Stimulated activated CD4-positive, alpha-beta T cell treated with anti-CD3 and anti-CD28 coated beads, Interleukin-1b, Interleukin-23, amount 100 ng/mL, for 1 hour (primary cell): ENCODE measurements at places on chromosomes 6 and 20.

DNA sequence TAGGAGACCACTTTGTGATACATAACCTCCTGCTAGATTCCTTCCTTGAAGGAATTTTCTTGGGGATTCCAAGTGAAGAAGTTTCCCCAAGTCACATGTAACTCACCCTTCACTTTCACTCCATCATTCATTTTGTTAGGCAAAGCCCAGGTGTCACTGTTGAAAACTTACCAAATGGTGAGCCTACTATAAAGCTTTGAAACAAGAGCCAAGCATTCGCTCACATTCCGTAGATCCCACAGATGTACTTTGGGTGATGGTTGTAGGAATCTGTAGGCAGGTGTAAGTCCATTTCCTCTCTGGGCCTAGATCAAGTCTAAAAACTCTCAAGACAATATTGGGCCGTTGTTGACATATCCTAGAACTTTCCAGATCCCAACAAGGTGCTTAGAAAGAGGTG, 74.1 kb downstream of the PRDM1 start:
- no peak for DNase-seq

GRCh38 chr6:32885698-32886286, 31.8 kb downstream of the PSMB9 start:
- DNase-seq, result no peak

GRCh38 chr6:12022953-12023388, 10.9 kb downstream of the HIVEP1 start:
- DNase-seq, result no peak

- DNase-seq, result no peak
These were observed 28.6 kb downstream of the RALY start for GRCh38 chr20:34022151-34022838.

- DNase-seq, result no peak
These were observed 123.5 kb upstream of the CST7 start for GRCh38 chr20:24825591-24825990.

GRCh38 chr20:8749986-8750385, 318.9 kb upstream of the PLCB4 start:
- DNase-seq, result no peak

DNA sequence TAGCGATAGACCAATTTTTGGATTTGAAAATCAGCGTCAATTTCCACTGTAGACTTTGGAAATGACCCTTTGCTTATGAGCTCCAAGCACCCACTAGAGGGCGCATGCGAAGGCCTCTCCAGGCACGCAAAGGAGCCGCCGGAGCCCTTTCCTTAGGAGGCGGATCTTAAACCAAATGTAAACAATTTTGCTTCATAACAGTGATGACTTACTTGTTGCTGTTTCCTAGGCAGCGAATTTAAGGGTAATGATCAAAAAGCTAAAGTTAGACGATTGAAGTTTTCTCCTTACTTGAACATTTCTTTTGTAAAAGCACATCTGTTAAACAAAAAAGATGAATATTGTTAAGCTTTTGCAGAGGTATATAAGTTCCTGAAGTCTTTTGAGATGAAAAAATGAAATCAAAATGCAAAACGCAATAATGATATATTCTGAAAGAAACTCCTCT, 29.2 kb upstream of the EXOC2 start:
- DNase-seq, result peak; percentile 56

- no peak for DNase-seq
These were observed 34.5 kb downstream of the IL20RA start for GRCh38 chr6:137010128-137010718.

DNA sequence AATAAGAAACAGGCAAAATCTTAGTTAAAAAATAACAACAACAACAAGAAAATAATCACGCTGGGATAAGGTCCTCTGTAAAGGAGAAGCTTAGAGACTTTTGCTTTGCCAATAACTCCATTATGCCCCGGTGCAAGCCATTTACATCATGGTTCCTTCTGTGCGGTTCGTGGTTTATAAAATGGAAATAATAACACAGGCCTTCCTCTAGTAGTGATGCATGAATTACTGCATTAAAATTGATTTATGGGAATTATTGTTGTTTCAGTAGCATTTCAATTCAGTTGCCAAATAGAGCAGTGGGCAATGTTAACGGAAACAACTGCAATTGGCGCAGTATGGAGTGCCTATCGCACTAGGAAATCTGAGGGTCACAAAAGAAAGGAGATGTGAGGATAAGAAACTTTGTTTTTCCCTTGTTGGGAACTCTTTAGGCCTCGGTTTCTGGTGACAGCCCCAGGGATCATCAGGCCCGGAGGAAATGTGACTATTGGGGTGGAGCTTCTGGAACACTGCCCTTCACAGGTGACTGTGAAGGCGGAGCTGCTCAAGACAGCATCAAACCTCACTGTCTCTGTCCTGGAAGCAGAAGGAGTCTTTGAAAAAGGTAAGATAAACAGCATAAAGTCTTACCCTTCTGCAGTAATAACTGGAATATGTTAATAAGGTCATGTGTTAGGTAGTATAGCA, 1.1 kb downstream of the CD109 start:
- DNase-seq, result no peak

DNA sequence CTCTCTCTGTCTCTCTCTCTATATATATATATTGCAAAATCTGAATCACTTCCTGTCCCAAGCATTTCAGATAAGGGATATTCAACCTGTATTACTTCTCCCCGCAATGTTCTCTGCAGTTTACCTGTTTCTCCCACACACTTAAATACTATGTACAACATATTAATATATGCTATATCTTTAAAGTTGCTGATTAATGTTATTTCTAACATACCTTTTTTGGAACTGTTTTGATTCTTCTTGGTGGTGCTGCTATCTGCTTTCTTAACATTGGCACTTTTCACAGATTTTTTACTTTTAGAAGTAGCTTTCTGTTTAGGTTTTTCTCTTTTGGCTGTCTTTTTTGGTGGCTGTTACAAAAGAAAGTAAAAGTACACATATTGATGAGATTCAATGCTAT, 27.2 kb downstream of the DEK start:
- no peak for DNase-seq

- DNase-seq, result no peak
These were observed 17.3 kb downstream of the FKBP1A start for GRCh38 chr20:1375515-1375914.

DNA sequence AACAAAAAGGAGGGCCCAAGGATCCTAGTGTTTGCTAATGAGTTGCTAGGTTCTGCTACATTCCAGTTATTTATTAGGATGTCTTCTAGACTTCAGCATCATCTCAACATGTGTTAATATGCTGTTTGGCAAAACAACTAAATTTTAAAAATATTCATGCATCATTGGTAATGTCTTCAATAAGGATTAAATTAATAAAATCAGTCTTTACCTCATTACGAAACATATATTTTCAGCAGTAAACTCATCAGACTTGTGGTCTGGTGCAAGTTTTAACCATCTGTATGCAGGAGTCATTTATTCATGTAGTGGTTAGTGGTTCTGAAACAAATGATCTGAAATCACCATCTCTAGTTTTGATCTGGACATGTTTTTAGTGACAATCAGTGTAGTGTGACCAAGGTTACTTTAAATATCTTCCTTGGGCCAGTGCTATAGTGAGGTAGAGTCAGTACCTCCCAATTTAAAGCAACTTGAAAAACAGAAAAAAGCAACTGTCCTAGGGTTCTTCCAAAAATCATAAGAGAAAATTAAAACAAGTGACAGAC, 85.0 kb upstream of the KCNK16 start:
- DNase-seq, result no peak

GRCh38 chr20:30500829-30501440, 756.5 kb upstream of the DEFB115 start:
- DNase-seq, result no peak

- DNase-seq, result no peak
These were observed 75.2 kb downstream of the WDR27 start for GRCh38 chr6:169626649-169627048.

- DNase-seq, result no peak
These were observed 786.1 kb downstream of the TFAP2A start for GRCh38 chr6:9628819-9629218.

- DNase-seq, result no peak
These were observed 21.8 kb downstream of the CDC5L start for GRCh38 chr6:44409207-44409794.

DNA sequence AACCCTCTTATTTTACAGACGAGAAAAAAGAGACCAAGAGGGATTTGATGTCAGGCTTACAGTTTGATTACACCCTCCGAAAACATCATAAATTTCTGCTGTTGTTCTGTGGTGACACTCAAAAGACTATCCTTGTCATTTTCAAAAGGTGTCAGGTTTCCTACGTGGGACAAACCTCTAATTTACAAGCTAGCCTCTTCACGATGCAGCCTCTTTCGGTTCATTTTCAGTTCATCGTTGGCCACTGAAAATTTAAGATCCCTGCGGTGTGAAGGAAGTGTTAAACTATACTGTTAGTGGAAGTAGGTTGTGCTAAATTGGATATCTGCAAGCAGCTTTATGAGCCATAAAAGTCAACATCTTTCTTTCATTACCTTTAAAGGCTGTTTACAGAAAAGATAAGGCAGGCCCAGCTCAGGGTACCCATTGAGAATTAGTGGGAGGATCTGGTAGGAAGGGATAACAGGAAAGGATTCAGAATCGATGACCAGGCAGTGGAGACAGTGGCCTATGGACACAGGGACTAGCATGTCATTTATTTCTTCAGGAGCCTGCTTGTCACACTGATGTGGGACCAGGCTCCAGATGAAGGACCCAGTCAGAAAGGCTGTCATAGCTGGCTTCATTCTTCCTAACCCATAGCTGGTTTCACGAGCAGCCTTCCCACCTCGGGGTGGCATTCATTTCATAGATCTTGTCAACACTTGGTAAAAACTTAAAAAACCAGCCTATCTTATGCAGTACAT, 329.1 kb upstream of the SOX4 start:
- no peak for DNase-seq

- DNase-seq, result peak; percentile 71
These were observed at the start of gene ZNF341 for GRCh38 chr20:33731693-33732165. ZNF341 (plus strand) TSS chr20:33731996; CDS start chr20:33732022, 26 bp downstream.

DNA sequence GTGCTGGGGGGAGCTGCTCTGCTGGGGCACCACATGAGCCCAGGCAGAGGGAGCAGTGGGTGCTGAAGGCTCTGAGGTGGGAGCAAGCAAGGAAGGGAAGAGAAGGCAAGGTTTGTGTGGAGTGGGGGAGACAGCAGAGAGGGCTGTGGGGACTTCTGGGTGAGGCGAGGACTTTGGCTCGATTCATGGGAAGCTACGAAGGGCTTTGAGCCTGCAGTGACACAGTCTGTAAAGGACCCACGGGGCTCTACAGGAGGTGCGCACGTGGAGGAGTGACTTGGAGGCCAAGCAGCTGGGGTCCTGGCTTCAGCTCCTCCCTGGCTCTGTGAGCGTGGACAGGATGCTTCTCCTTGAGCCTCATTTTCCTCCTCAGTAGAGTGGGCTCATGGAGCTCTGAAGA, 29.1 kb upstream of the CSNK2A1 start:
- DNase-seq, result no peak

DNA sequence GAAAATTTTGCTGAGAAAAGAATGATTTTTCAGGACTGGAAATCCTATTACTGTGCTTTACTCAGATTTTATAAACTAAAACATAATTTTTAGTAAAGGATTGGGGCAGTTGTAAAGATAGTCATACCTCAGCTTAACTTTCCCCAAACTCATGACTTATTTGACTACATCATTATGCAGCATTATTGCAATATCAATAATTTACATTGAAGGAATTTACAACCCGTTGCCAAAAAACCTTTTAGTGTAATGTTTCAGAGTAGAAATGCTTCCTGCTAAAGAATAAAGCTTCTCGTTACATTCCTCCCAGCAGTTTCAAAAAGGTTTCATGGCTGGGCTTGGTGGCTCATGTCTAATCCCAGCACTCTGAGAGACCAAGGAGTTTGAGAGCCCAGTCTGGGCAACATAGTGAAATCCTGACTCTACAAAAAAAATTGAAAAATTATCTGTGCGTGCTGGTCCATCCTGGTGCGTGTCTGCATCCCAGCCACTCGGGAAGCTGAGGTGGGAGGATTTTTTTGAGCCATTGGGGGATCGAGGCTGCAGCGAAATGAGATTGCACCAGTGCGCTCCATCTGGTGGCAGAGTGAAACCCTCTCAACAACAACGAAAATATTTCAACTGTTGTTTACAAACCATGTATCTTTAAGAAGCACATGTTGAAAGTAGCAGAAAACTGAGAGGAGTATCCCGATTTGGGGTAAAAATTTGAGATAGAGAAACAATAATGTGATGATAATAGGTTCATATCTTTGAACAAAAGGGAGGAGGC, 4.4 kb downstream of the AMD1 start:
- no peak for DNase-seq

- DNase-seq, result no peak
These were observed 23.0 kb downstream of the KCNK5 start for GRCh38 chr6:39206250-39206721.

GRCh38 chr6:132684272-132684671, 25.3 kb upstream of the TAAR1 start:
- no peak for DNase-seq

DNA sequence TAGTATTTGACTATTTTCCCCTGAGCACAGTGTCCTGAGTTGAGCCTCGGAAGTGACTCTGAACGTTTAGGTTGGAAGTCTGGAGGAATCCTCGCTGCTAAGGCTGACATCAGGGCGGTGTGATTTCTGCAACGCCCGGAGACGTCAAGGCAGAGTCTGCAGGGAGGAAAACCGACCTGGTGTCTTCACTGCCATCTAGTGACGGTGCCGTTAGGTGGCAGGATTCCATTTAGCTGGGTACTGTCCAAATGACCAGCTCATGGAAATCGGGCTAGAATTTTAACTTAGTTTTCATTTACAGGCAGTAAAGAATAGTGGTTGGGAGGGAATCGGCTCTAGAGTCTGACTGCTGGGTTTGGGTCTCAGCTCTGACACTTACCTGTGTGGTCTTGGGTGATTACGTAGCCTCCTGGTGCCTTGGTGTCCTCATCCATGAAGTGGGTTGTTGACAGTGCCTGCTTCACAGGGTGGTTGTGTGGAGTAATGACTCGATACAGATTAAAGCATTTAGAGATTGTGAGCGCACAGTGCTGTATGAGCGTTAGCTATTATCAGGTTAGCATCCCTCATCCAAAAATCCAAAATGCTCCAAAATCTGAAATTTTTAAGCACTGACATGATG, 35.0 kb downstream of the FOXF2 start:
- DNase-seq, result no peak

DNA sequence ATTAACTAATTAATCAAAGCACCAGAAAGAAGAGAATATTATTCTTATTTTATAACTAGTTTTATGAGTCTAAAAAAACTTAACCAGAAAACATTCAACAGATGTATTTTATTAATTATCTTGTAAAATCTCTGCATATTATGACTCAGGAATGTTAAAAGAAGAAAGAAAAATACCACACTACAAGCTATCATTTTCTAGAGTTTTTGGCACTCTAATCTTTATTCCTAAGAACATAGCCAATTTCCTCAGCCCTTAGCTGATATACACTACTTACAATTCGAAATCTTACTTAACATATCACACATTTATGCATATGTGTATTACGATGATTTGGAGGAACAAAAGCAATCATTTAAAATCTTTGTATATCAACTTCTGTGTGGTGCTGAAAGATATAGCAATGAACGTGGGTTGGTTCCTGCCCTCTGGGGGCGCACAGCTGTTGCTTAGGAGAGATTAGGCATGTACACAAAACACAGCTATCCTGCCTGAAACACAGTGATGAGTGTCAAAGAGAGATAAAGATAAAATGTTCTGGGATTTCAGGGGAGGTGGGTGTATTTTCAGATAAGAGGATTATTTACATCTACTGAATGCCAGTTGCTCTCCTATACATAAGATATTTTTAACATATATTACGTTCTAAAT, 404.5 kb downstream of the SYNE1 start:
- DNase-seq, result no peak

GRCh38 chr6:113329942-113330635, 527.1 kb upstream of the MARCKS start:
- no peak for DNase-seq
